ENCODE measurements at places on chromosomes 5 and 9.

- no peak for DNase-seq
Observed at GRCh38 chr5:115168829-115169486, 750 bp downstream of the TRIM36 start.

- no peak for DNase-seq
Observed at GRCh38 chr5:153983885-153984284, 54.8 kb downstream of the FAM114A2 start.

DNA sequence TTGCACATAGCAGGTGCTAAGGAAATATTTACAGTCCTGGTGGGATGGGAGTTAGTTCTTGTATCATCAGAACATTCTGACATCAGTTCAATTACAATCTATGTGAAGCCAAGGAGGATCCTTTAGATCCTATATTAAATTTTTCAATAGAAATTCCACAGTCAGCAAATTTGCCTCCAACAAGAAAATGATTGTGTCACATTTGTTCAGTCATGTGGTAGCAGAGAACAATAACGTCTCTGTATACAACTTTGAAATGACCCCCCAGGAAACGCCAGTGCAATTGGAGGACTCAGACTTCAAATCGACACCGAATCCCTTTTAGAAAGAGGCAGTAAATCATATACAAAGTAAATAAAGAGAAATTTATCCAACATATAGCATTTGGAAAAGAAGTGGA, 392.1 kb downstream of the DTWD2 start:
- DNase-seq: no peak

GRCh38 chr9:22975951-22976350, 529.3 kb downstream of the DMRTA1 start:
- no peak for DNase-seq

DNA sequence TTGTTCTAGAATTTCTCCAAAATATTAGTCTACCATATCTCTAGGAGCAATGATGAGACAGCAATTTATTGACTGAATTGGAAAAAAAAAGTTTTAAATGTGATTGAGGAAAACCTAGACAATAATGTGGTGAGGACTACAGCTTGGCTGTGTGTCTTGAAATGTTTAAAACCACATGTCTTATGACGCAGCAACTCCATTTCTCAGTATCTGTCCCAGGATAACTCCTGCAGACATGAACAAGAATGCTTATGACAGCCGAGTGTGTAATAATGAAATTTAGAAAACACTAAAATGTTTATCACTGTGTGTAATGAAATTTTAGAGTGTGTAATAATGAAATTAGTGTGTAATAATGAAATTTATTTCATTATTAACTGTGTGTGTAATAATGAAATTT, 254.1 kb upstream of the DAPK1 start:
- no peak for DNase-seq

DNA sequence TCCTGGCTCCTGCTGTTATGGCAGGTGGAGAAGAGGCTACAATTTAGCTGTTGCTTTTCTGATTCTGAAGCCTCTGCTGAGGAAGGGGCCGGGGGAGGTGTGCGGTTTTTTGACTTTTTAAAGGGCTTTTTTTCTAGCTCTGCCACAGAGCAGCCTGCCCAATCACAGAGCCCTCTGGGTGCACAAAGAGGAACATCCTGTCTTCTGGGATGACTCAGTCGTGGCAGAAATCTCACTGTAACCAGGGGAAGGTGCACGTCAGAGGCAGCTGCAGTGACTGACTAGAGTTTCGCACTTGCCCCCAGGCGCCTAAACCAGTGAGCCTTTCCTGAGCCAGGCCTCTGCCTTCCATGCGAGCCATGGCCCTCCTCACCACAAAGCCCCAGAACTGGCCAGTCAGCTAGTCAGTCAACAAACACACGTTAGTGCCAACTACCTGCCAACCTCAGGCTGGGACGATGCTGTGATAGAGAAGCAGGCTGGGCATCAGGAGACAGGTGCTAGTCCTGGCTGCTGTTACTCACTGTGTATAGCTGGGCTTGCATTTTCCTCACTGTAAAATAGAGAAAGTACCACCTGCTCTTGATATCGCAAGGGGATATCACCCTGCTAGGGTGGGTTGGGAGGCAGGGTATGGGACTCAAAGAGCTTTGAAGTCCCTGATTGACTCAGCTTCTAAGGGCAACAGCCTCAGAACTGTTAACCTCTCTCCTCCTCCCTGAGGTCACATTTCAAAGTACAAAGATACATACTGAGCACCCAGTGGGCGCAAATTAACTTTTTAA, 2.2 kb downstream of the AKNA start:
- peak; percentile 73 for DNase-seq

DNA sequence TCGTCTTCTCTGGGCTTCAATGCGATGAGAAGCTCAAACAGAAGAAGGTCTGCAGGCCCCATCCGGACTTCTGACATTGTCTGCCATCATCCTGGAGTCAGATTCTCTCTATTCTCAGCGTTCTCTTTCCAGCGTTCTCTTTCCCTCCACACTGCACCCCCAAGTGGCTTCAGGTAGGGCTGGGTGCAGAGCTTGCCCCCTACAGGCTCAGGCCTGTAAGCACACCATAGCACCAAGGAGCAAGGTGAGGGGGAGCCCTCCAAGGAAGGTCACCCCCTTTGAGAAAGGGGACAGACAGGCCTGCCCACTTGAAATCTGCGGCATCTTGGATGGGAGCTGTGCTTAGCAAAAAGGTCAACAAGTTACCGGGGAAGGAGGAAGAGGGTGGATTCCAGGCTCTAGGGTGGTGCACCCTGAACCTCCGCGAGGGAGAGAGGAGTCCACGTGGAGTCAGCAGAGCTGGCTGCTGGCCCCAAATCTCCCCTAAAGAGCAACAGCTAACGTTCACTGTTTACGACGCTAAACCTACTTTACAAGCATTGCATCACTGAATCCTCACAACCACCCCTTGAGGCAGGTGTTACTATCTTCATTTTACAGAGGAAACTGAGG, 27.5 kb downstream of the GPX3 start:
- DNase-seq: no peak

DNA sequence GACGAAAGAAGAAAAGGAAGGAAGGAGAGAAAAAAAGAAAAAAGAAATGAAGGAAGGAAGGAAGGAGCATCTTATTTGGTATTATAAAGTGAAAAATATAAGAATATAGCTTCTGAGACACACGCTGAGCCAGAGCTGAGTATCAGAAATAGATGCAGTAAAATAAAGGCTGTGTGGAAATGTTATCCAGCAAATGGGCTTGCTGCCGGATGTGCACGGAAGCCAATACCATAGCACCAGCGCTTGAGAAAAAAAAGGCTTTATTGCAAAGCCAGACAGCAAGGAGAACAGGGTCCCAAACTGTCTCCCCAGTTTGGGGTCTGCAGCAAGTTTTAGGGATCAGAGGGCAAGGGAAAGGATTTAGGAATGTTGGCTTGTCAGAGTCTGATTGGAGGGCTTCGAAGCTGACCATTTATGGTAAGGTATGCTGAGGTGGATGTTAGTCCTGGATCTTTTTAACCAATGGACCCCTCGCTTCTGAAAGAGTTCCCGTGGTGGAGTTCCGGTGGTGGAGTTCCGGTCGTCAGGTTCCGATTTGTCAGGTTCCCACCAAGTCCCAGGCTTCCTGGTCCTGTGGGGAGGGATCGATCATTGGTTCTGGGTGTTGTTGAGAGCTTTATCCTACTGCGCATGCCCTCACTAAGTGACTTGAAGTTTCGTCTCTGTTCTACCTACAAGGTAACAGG, 70.4 kb downstream of the SFXN1 start:
- no peak for DNase-seq

GRCh38 chr5:58183078-58183785, 276.7 kb downstream of the PLK2 start:
- DNase-seq: no peak

DNA sequence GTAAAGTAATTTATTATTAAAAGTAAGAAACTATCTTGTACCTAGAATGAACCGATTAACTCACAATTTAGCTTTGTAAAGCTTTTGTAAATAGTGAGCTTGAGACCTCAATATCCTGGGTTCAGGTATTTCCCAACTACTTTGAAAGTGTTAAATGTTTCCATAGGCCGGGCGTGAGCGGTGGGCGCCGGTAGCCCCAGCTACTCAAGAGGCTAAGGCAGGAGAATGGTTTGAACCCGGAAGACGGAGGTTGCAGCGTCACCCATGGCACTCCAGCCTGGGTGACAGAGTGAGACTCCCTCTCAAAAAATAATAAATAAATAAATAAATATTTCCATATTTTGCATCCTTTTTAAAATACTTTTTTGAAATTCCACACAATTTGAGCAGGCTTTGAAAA, 1.5 kb upstream of the ANKH start:
- DNase-seq: no peak

GRCh38 chr5:55935371-55935770, 59.4 kb downstream of the IL6ST start:
- no peak for DNase-seq

- no peak for DNase-seq
Observed at GRCh38 chr5:35785601-35786085, 71.0 kb upstream of the IL7R start.

DNA sequence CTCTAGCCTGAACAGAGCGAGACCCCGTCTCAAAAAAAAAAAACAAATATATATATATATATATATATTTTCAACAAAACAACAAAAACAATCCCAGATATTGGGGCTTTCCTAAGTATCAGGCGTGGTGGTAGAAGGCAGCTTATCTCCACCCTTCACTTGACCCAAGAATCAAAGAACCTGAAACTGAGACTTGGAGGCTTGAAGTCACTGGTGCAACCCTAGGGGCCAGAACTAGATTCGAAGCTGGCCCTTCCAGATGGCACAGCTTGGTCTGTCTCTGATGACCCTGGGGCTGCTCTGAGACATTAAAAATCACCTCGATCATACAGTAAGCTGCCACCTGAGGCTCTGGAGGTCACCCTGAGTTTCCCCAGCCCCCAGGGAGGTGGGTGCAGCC, 1.3 kb upstream of the KCNMB1 start:
- no peak for DNase-seq

DNA sequence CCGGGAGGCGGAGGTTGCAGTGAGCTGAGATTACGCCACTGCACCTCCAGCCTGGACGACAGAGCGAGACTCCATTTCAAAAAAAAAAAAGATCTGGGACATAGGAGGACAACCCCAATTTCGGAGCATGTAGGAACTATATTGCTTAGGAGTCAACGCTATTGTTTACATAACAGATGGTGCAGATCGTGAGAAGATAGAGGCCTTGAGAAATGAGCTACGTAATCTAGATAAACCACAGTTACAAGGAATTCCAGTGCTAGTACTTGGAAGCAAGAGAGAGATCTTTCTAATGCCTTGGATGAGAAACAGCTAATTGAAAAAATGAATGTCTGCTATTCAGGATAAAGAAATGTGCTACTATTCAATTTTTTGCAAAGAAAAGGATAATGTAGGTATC, 20.3 kb downstream of the TBC1D2 start:
- no peak for DNase-seq

GRCh38 chr5:75460942-75461610, 50.4 kb downstream of the CERT1 start:
- no peak for DNase-seq

GRCh38 chr5:36491856-36492255, 114.5 kb upstream of the SLC1A3 start:
- no peak for DNase-seq

- no peak for DNase-seq
Observed at GRCh38 chr9:111076042-111076441, 37.8 kb upstream of the LPAR1 start.

GRCh38 chr9:97629156-97629555, 4.0 kb downstream of the TSTD2 start:
- DNase-seq: no peak

GRCh38 chr5:39570403-39571027, 145.7 kb upstream of the DAB2 start:
- DNase-seq: no peak

DNA sequence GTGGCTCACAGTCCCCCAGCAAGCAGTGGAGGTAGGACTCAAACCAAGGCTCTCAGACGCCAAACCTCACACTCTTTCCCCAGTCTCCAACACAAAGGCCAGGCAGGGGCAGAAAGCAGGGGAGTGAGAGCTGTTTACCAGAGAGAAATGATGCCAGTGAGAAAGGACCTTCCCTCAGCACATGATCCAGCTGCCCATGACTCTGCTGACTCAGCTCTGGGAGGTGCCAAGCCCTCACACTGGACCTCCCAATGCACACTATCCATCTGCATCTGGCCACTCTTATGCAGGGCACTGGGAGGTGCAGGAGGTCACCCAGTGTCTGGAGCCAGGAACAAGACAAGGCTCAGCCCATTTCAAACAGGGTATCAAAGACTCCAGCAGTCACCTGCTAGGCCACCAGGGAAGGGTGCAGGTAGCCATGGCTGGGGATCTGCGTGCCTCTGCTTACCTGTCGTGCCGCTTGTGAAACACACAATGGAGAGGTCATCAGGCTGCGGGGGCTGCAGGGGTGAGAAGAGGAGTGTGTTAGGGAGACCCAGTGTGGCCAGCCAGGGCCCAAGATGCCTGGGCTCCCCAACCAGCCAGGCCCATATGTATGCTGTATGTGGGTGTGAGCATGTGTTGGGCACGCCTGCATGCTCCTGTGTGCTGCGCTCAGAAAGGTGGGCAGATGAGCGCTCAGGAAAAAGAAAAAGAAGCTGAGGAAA, 26.3 kb downstream of the ACSL6 start:
- DNase-seq: no peak

DNA sequence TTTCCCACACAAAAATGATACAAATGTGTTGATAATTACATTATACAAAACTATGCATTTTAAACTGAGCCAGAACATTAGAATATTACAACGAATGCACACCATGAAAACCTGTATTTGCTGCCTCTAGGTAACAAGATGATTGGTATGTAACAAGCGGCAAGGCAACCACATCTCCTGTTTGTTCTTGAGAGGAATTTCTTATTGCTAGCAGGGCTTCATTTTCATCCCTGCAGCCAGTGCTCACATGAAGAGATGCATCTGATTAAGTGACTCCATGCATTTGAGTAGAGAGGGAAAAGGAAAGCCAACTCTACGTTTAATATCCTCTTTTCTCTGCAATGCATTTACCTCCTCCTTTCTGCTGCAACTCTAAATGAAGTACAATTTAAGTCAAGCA, 36.6 kb downstream of the FRMD3 start:
- DNase-seq: no peak

DNA sequence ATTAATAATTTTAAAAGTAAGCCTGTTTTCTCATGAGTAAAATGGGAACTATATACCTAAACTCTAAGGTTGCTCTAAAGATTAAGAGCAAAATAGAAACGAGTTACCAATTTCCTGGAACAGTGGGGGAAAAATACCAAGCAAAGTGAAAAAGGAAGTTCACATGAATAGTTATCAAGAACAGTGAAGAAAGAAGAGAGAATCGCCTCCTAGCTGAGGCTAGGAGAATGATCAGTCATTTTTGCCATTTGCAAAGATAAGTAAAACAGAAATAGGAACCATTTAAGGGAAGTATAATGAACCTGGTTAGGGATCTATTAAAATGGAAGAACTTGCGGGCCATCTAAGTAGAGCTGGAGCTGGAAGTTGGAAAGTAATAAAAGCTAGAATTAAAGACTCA, 50.7 kb downstream of the P4HA2 start:
- DNase-seq: no peak

DNA sequence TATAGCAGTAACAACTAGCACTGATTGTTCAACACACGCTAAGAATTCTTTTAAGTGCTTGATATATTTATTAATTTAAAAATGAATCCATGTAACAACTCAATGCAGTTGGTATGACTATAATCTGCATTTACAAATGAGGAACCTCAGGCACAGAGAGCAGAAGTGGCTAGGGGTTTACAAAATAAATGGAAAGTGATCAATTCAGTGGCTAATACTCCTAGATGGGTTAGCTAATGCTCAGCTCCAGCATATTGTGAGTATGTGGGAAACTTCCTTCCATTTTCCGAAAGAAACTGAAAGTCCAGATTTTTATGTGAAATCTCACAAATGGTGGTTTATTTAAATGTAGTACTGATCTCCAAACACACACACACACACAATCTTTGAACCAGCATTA, 128.0 kb downstream of the RFX3 start:
- no peak for DNase-seq
